ENCODE measurements at places on chromosomes 4 and X.

DNA sequence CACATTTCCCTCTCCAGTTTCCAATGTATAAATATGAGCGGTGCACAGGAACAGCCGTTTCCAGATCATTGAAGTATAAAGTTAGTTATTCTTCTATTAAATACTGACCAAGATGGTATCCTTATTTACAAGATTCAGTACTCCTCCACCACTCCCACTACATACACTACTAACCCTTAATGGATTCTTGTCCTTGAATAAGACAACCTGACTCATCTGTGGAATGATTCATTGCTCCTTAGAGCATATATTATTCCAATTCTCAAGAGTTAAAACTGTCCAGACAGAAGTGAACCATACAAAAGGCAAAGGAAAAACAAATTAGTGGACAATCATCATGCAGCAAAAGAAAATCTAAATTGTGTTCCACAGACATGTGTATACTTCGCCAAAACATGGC is 373.3 kb downstream of the IDS start:
- no peak for DNase-seq

DNA sequence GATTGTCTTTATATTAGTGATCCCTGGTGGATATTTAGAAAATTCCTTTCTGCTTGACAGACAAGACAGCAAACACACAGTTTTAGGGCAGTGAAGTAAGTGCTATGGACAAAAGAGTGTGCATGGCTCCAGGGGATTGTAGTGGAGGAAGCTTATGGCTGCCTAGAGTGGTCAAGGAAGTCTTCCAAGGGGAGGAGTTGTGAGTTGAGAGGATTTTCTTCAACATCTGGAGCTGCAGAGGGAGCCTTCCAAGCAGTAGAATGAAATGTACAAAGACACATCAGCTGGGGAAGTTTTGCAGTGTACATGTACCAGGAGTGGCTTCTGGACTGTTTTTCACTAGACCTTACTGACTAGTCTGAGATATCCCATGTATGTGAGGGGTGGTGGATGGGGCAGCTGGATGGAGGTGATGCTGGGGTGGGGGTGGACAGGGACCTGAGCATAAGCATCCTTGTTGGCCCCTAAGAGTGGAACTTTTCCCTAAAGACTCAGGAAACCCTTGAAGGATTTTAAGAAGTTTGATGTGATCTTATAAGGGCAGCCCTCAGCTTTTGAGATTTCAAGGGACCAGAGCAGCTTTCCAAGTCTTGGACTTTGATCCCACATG is 160.5 kb upstream of the TAPT1 start:
- DNase-seq = no peak

GRCh38 chr4:151853034-151853433 is 92.2 kb upstream of the GATB start:
- no peak for DNase-seq

DNA sequence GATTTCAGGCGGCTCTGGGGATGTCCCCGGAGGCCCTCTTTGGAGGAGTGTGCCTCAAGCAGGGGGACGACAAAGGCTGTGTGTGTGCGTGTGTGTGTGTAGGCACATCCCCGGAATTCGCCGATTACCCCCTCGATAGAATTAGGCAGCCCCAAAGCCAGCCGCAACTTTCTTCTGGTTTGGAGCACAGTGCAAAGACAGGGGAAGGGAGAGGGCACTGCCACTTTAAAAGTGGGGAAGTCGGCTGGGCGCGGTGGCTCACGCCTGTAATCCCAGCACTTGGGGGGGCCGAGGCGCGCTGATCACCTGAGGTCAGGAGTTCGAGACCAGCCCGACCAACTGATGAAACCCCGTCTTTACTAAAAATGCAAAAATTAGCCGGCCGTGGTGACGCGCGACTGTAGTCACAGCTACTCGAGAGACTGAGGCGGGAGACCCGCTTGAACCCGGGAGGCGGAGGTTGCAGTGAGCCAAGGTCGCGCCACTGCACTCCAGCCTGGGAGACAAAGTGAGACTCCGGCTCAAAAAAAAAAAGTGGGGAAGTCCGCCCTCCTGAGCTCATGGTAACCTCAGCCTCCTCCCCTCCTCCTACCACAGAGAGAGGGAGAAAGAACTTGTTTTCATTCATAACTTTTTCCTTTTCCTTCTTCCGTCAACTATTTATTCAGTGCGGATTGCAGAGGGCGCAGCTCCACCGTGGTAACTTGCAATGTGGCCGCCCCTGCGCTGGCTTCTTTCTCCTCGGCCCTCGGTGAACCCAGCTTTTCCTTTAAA is 2.4 kb downstream of the SPRY1 start:
- no peak for DNase-seq

DNA sequence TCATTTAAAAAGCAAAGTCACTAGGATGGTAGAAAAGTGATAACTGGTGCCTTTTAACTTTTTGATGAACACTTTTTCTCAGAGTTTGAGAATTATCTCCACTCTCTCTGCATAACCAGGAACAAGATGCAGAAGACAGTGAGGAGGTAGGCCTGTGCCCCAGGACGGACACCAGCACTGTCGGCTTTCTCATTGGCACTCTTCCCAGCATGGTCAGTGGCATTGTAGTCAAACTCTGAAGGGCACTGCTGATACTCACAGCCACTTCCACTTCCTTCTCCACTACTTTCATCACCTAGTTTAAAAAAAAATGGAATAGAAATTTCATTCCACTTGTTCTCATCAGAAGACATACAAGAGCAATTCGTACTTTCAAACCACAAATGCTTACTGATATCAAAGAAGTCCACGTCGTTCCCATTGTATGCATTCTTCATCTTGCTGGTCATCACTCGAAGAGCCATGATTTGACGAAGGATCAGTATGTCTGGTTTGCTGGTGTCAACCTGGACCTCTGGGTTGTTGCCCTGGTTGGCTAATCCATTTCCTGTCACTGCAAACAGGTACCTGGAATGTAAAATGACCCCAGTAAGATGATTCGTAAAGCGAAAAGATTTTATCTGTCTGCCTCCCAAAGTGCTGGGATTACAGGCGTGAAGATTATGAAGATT is 84.8 kb upstream of the TFDP3 start:
- no peak for DNase-seq

DNA sequence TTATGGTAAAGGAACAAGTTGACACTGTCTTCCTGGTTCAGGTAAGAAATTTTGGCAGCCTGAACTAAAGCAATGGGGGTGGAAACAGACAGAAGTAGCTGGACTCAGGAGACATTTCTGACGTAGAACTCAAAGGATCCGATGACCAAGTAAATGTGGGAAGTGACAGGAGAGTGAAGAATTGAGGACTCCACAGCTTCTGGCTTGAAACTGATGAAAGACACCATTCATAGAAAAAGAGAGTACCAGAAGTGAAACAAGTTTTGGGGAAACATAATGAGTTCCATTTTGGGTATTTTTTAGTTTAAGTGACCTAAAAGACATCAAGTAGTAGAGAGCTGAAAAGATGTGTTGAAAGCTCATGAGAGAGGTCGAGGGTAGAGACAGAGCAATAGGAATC is 5.7 kb downstream of the FAM120C start:
- no peak for DNase-seq

GRCh38 chr4:173145131-173145530 is 23.5 kb upstream of the GALNT7 start:
- DNase-seq = no peak

- no peak for DNase-seq
Observed at GRCh38 chr4:10253765-10254164, 137.2 kb upstream of the WDR1 start.

DNA sequence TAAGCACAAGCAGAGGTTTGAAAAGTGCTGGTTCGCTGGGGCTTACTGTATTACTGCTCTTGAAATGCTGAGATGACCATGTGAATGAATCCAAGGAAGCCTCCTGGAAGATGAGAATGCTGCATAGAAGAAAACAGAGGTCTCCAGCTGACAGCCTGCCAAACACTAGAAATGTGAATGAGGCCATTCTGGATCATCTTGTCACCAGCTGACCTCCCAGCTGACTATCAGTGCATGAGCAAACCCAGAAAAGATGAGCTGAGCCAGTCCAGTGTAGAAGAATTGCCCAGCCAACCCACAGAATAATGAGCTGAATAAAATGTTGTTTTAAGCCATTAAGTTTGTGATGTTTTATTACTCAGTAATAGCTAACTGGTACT is 49.1 kb upstream of the DYNLT3 start:
- DNase-seq = no peak

DNA sequence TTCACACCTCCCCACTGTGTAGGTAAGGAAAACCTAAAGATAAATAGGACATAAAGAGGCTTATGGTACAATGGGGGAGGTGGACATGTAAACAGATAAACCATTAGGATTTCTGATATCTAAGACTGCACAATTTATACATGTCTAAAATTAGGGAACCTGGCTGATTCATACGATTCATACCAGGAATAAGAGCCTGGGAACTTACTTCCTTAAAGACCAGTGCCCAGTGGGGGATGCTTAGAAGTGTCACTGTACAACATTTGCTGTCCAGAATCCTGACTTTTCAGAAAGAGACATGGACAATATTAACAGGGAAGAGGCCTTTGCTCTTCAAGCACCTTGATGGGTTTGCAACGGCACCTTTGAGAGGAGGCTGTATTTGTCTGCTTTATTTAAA is 116.8 kb upstream of the KIT start:
- no peak for DNase-seq

DNA sequence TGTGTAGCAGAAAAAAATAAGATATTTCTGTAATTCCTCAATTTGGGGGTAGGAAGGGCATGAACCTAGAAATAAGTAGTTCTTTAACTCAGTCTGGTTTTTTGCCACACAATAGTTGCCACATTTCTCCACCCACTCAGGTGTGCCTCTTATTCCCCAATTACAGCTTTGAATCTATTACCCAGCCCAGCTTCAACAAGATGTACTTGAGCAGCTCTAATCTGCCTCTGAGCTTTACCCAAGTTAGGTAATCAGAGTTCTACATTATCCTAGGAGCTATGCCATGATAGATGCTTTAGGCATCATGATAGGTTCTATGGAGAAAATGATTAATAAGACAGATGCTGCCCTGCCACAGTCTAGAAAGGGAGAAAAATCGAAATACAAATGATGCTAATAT is 117.4 kb upstream of the GPRIN3 start:
- DNase-seq = no peak

DNA sequence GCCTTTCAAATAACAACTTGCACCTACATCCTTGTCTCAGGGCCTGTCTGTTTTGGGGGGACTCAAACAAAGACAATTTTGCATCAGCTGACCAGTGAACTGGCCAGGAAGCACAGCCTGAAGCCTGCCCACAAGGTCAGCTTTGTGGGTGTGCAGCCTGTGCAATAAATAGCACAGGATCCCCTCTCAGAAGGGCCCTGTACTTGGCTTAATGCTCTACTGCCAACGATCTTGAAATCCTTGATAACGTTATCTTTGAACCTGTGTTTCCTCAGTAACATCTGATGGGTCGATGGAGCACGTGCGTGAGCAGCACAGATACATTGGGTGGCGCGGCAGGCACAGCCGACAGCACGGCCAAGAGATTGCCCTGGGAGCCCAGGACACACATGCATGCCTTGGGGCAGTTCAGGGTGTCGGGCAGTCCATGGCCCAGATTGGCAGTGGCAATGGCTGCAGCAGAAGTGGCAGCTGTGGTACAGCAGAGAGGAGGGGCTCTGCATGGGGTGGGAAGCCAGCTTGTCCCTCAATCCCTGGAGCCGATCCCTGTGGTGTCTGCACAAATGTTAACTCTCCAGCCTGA is 58.8 kb upstream of the ATP6AP2 start:
- DNase-seq = no peak

- no peak for DNase-seq
Observed at GRCh38 chrX:136733613-136734012, 47.1 kb downstream of the ARHGEF6 start.

- DNase-seq = no peak
Observed at GRCh38 chr4:145076469-145076855, 21.5 kb downstream of the ANAPC10 start.

GRCh38 chrX:106734827-106735226 is 8.3 kb downstream of the RNF128 start:
- no peak for DNase-seq

GRCh38 chr4:52995360-52996030 is 133.4 kb downstream of the RASL11B start:
- no peak for DNase-seq

GRCh38 chrX:36983831-36984230 is 24.3 kb upstream of the FAM47C start:
- no peak for DNase-seq

DNA sequence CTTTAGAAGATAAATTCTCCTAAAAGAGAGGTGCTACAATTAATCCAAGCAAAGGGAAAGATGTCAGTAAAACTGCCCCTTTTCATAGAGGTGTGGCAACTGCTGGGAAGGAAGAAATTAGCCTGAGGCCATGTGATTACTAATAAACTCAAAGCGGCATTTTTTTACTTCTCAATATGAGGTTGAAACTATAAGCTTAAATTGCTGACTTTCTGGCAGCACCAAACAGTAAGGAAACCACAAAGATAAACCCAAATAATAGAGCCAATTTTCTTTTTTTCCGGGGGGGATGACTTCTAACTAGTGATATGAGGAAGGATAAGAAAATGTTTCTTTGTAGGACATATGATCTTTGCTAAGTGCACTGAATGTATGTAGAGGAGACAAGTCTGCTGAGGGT is 30.9 kb downstream of the AR start:
- no peak for DNase-seq

GRCh38 chr4:125091101-125091500 is 223.7 kb upstream of the FAT4 start:
- DNase-seq = no peak

All from HS-5 (cell line).